ENCODE measurements at places on chromosomes 1 and 21. TPM values are rescaled to one million over a fixed set of nuclear protein-coding genes. Genes with fewer than 3 reads are reported as not detected.

The GNG4 gene
- total RNA-seq = not detected

DNA sequence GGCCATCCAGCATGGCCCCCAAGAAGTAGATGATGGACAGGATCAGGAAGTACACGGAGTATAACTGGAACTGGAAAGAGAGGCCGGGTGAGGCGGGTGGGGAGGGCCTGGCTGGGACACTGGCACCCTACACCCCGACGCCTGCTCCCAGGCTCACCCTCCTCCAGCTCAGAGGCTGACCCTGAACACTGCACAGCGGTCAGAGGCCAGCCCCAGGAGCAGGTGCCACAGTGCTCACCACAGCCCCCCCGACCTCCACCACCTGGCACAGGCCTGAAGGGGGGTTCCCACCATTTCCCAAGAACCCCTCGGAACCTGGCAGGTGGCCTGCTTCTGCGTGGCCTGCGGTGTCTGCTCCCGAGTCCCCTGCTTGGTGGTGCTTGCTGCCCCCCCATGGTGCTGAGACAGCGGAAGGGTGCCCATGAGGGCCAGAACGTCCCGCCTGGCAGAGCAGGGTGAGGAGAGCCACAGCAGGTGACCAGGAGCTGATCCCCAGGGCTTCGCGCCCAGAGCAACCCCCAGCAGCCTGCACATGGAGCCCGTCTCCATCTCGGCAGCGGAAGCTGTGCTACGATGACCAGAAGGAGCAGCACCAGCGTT is 26.1 kb downstream of the SLC19A1 start:
- DNase-seq = peak; percentile 24

DNA sequence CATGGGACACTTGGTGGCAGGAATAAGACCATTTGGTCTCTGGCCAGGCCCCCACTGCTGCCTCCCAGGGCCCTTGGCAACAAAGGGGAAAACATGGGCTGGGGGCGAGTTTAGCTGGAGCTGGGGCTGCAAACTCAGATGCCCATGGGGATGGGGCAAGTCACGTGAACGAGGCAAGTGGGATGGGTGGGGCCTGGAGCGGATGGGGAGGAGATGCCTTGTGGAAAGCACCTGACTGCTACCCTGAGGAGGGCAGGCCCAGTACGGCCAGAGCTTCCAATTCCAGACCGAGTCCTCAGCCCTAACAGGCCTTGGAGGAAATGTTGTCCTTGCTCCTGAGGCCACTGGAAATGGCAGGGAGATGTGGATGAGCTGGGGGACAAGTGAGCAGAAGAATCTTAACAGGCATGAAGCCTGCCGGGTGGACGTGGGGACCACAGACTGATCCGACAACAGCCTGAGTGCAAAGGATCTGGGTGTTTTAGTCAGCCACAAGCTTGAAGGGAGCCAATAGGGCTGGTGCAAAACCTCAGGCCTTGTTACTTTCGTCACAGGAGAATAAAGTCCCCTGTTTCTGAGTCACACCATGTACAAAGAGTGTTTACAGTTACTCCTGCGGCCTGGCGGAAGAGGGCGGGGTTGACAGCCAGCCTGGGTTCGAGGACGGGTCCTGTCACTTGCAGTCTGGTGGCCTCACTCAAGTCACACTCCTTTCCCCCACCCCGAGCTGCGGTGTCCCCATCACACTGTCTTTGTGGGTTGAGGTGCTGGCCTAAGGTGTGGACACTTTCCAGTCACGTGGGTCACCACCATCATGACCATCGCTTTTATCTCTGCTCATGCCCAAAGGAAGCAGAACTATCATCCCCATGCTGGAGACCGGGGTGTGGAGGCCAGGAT is 19.1 kb downstream of the RUNX3 start:
- no peak for DNase-seq

GRCh38 chr1:226632169-226632879 is 83.8 kb downstream of the STUM start:
- peak; percentile 23 for DNase-seq

- no peak for DNase-seq
These were observed 16.4 kb upstream of the KCNN3 start for GRCh38 chr1:154886281-154887015.

All from left ventricle myocardium superior (tissue), 1 donor.